Gastrocnemius medialis (tissue), 4 donors: ENCODE measurements at places on chromosomes 1 and 21. TPM values are rescaled to one million over a fixed set of nuclear protein-coding genes. Genes with fewer than 3 reads are reported as not detected.

FAM3B gene
- total RNA-seq: not detected

SYTL1 gene
- total RNA-seq: not detected

DNA sequence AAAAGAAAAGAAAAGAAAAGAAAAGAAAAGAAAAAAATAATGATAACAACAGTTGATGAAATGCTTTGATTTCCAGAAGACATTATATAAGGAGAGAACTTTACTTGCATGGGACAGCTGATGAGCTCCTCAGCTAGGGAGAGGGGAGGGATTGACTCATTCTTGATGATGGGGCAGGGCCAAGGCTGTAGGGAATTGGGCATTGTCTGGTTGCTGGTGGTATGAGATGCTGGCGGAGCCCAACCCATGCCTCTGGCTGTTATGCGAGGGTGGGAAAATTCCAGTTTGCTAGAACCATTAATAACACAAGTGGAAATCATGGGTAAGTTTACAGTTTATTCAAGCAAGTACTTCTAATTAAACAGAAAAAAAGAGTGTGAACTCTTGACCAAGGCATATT is 36.0 kb upstream of the KIF26B start:
- no peak for DNase-seq

- no peak for DNase-seq
Measured at GRCh38 chr1:3722846-3723245, 29.4 kb upstream of the CCDC27 start.

- no peak for DNase-seq
Measured at GRCh38 chr1:201436393-201436792, 14.9 kb upstream of the TNNI1 start.

GRCh38 chr1:163922743-163923201 is 601.0 kb downstream of the NUF2 start:
- DNase-seq: no peak

DNA sequence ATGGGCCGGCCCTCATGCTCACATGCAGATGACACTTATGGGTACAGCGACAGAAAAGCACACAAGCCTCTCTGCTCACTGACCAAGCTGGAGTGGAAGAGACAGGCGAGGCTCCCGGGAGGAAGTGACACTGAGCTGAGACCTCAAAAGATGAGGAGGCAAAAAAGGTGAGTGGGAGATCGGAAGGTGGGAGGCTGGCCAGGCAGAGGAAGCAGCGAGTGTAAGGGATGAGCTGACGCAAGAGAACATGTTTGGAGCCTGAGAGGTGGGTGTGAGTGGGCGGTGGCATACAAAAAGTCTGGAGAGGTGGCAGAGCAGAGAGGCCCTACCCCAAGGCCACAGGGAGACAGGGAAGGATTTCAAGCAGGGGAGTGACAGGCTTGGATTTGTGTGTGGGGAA is 18.2 kb upstream of the CDCP2 start:
- no peak for DNase-seq

SEC16B gene
- 2.3 TPM for total RNA-seq

DNA sequence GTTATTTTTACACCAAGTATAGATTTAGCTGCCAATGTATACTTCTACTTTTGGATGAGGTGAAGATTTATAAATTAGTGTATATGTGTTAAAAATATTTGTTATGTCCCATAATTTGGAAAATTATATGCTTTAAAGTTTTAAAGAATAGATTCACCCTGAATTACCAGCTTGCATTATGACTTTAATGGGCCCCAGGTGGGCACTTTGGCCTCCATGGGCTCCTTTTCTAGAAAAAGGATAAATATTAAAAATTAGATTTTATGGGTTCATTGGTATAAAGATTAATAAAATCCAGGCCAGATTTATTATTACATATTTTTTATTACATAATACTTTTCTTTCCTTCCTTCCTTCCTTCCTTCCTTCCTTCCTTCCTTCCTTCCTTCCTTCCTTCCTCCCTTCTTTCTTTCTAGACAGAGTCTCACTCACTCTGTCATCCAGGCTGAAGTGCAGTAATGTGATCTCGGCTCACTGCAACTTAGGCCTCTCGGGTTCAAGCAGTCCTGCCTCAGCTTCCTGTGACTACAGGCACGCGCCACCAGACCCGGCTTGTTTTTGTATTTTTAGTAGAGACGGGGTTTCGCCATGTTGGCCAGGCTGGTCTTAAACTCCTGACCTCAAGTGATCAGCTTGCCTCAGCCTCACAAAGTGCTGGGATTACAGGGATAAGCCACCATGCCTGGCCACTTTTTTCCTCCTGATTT is 21.9 kb downstream of the KMO start:
- no peak for DNase-seq

GRCh38 chr1:165795894-165796293 is 27.2 kb upstream of the TMCO1 start:
- DNase-seq: no peak

DNA sequence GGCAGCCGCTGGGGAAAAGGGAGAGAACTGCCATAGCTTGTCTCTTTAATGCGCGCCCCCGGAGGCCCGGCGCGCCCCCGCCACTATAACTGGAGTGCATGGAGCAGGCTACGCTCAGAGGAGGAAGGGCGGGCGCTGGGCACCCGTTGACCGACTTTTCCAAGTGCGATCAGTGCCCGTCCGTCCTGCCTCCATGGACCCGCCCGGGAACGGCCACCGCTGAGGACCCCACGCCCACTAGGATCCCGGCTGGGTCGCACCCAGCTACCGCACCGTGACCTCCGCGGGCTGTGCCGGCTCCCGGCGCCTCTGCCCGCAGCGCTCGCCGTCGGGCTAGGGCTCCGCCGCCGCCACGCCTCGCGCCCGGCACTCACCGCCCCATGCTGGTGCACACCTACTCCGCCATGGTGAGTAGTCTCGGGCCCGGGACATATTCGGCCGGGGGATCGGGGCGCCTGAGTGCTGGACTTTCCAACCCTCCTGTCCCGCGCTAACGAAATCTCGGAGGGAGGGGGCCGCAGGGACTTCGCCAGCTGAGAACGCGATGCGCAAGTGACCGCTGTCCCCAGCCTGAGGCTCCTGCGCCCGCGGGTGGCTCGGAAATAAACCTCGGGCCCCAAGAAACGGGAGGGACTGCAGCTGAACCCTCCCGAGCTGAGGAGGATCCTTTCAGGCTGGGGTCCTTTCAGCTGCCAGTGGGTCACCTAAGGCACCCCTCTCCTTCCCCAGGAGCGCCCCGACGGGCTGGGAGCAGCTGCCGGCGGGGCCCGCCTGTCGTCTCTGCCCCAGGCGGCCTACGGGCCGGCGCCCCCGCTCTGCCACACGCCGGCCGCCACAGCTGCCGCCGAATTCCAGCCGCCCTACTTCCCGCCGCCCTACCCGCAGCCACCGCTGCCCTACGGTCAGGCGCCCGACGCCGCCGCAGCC is at the start of gene TFAP2E:
TFAP2E (plus strand) TSS at position 117 of the 927 bp plus-strand sequence; CDS start at position 381, 264 bp downstream.
- no peak for DNase-seq

TRIM17 gene
- total RNA-seq: not detected

LCE2C gene
- total RNA-seq: not detected

GRCh38 chr1:154398141-154398540 is 7.0 kb upstream of the IL6R start:
- DNase-seq: no peak

GRCh38 chr1:68442822-68443556 is 6.8 kb downstream of the RPE65 start:
- no peak for DNase-seq

DNA sequence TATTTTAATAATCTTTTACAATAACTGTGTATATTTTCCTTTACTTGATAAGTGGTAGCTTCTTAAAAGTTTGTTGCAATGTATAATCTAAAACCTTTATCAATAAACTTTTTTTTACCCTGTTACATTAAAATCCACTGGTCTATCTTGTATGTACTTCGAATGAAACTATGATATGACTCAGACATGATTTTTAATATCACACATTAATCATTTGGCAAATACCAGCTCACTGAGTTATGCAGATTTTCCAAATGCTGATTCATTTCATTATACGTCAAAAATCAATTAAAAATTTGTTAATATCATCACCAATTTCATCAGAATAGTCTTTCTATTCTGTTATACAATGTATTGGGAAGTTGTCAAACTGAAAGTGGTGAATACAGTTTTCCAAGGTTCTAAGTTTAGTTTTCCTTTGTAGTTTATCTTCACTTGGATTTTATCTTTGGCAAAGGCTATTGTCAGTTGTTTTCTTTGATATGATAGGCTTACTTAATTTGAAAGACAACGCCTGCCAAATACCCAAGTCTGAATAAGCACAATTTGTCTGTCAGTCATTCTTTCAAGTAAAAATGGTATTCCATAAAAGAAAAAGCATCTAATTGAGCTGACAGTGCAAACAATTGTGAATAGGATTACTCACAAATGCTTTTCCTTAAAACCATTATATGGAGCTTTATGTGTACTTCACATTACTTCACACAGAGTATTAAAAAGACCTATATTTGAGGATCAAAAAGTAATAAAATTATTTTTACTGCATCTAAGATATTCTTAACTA is 127.0 kb downstream of the NME7 start:
- no peak for DNase-seq

TNFRSF18 gene
- not detected for total RNA-seq

DNA sequence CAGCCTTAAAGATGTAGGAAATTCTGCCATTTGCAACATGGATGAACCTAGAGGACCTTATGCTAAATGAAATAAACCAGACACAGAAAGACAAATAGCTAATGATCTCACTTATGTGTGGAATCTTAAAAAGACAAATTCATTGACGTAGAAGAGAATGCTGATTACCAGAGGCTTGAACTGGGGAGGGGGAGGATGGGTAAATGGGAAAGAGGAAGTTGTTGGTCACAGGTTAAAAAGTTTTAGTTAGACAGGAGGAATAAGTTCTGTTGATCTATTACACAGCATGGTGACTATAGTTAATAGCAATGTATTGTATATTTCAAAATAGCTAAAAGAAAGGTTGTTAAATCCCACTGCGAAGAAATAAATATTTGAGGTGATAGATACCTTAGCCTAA is 62.8 kb downstream of the PKN2 start:
- no peak for DNase-seq

GUCA2A gene
- 6.0 TPM for total RNA-seq

GLIS1 gene
- total RNA-seq: not detected

ZNF644 gene
- total RNA-seq: 34.2 TPM

DNA sequence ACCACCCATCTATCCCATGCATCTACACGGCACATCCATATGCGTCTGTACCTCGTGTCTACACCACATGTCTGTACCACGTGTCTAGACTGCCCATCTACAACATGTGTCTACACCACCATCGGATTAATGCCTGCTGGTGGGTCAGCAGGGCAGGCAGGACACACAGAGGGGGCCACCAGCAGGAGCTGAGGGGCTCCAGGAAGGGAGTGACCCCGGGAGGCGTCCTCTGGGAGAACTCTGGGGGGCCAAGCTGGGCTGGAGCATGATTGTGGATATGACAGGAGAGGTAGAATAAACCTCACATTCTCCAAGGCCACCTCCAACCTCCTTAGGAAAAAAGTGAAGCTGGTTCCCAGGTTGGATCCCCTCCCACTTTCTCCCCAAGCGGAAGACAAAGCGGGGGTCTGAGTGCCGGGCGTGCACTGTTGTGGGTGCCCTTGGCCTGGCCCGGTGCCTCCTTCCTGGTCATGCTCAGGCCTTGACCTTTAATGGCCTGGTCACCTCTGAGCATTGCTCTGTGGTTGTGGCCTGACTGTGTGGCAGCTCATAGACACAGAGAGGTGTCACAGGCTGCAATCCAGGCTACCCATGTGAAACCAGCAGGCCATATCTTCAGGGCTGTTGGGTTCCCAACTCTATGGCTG is 881 bp upstream of the ACTRT2 start:
- no peak for DNase-seq

DNA sequence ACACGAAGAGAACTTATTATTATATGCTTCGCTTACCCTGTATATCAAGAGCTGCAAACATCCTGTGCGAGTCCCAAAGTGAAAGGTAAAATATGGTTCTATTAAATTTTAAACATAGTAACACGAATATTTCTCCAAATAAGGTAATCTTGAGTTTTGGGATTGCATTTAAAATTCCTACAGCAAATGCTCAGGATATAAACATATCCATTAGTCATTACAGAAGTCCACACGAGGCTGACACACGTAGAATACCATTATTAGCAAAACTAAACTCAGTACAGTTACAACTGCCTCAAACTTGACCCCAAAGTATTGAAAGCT is 282 bp upstream of the LYPLAL1 start:
- no peak for DNase-seq

- peak; percentile 79 for DNase-seq
Measured at GRCh38 chr1:2212532-2213491, 15.3 kb upstream of the SKI start.

BMP8A gene
- not detected for total RNA-seq

DNA sequence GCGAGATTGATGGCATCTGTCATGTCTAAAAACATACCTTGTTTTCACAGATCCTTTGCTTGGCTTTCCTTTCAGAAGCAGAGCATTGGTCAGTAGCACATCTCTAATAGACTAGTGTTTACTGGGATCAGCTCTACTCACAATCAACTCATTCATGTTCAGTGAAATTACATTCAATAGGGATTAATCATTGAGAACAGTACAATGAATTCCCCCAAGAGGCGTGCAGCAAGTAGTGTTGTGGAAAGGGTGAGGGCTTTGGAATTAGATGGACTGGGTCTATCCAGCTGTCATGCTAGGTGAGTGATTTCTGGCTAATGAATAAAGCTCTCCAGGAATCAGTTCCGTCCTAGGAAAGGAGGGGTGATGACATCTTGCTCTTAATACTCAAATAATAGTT is 155.2 kb upstream of the COA6 start:
- DNase-seq: no peak

GRCh38 chr1:81340239-81340638 is 460.5 kb upstream of the ADGRL2 start:
- no peak for DNase-seq

DNA sequence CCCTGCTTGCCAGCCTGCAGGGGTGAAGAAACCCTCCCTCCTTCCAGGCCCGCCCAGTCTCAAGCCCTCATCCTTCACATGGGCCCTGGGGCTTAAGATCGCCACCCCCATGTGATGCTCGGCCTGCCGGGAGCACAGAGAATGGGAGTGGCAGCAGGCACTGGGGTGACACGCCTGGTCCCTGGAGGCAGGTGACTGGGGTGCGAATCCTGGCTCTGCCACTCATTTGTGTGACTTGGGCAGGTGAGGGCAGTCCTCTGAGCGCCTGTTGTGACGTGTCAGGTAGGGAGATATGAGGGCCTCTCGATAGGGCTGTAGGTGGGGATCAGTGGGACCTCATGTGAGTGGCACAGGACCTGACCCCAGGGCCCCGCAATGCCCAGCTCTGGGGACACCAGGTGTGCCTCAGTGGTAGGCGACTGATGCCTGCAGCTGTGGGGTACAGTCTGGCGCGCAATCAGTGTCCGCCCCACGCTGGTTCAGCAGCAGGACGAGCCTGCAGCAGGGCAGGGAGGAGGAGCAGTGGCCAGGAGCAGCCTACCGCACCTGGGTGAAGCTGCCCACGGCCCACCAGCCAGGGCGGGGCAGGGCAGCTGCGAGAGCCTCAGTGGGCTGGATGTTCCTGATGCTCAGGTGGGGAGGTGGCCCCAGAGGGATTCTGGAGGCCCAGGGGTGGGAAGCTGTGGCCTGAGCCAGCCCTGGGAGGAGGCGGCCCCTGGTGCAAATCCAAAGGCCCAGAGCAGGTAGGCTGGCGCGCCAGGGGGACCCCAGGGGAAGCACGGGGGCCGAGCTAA is 6.2 kb downstream of the SH2D5 start:
- DNase-seq: no peak

DIRAS3 gene
- total RNA-seq: not detected
